ENCODE measurements at places on chromosomes 12 and 14.

- no peak for DNase-seq
These were observed 326.1 kb downstream of the CACNA1C start for GRCh38 chr12:2378835-2379330.

DNA sequence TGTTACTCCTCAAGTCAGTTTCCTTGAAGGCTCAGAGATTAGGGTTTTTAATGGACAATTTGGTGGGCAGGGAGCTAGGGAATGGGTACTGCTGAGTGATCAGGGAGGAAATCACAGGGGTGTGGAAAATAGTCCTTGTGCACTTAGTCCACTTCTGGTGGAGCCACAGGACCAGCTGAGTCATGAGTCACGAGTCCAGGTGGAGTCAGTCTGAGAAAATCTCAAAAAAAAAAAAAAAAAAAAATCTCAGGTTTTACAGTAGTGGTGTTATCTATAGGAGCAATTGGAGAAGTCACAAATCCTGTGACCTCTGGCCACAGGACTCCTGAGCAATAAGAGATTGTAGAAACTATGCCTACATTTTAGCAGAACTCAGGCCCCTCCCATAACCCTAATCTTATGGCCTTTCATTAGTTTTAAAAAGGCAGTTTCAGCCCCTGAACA is 28.2 kb upstream of the AMN1 start:
- DNase-seq, result no peak

DNA sequence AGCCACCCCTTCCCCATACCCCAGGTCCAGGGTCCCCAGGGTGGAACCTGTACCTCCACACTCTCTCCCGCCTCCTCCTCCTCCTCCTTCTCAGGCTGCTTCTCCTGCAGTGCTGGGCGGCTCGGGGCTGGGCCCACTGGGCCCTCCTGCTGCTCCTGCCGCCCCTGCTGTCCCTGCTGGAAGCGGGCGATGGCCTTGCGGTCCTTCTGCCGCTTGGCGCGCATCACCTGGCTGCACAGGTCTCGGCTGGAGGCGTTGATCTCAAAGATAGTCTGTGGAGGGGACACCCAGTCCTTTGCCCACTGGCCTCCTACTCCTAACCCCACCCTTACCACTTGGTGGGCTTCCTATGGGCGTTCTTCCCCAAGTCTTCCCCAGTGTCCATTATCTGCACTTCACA is 14.5 kb downstream of the CFAP73 start:
- no peak for DNase-seq

GRCh38 chr12:40989785-40990184 is 198.3 kb upstream of the PDZRN4 start:
- no peak for DNase-seq

DNA sequence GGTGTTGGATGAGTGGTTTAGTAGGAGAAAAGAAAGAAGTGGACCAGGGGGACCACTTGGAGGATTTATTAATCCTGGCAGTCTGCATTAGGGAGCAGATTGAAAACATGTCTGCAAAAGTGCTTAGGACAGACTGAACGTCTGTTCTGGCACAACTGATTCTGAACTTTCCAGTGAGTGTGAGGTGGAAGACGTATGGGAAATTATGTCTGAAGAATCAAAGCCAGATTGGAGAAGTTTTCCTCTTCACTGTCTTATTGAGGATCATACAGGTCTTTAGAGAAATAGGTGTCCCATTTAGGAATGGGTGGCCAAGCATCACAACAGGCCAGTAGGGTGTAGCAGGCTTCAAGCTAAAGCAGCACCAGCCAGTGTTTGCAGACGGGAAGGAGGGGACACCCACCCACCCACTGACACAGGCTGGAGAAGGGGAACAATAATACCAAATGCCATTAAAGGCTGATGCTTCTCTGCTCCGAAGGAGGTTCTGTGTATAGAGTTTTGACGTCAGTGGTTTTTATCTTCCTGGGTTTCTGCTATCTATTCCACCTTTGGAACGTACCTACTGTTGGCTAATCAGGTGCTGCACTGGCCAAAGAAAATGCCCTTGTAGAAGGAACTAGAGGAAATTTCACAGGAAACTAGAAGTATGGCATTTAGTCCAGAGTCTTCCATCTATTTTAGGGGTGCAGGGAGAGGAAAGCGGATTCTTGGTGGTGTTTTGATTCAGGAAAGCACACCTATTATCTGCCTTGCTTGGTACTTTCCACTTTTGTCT is 1.8 kb downstream of the SRRM4 start:
- no peak for DNase-seq

- DNase-seq, result no peak
These were observed 315.8 kb downstream of the ADGRD1 start for GRCh38 chr12:131269551-131269950.

Measured in nucleus accumbens (tissue), 56 donors.